ENCODE measurements at places on chromosomes 7 and 10.

GRCh38 chr7:101547916-101548661 lies 81.0 kb downstream of the MYL10 start:
- DNase-seq: no peak

- no peak for DNase-seq
These were observed 38.6 kb upstream of the NCAPG2 start for GRCh38 chr7:158743219-158743618.

- no peak for DNase-seq
These were observed 18.6 kb downstream of the BLNK start for GRCh38 chr10:96252730-96253129.

DNA sequence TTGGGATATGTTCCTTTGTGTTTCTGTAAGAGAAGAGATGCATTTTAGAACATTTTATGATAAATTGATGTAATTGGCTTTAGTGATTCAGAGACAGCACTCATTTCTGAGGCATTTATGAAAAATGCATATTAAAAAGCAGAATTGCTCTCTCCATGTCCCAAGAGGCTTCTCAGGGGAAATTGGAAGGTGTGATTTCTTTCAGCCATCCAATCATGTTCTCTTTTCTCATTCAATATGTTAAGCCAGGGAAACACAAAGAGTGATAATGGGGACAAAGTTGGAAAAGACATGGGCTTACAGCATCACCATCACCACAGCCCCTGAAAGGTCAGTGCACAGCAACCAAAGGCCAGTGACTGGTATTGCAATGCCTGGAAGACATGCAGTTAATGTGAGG lies 129.9 kb upstream of the COL1A2 start:
- DNase-seq: no peak

DNA sequence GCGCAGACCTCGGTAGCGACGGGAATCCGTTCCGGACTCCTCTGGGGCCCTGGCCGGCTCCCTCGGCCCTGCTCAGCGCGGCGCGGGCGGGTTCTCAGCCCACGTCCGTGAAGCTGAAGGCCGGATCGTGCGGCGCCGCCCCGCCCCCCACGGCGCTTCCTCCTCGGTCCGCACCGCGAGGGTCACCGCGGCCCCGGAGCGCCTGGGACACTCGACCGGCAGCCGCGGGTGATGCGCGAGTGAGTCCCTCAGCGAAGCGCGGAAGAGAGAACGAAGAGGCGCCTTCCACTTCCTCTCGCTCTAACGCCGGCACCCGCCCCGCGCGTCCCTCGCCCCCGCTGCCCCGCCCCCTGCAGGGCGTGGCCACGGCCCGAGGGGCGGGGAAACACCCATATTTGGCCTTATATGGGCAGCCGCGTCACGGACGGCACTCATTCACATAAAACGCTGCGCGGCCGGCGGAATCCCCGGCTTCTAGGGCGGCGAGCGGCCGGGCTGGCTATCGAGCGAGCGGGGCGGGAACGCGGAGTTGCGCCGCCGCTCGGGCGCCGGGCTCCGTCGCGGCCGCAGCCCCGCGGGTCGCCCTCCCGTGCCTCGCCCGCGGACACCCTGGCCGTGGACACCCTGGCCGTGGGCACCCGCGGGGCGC lies at the start of gene DUSP5:
Gene DUSP5, plus strand, starts transcription at position 470 of the 649 bp plus-strand sequence. CDS start 215 bp downstream, outside the sequence.
- DNase-seq: peak; percentile 82

DNA sequence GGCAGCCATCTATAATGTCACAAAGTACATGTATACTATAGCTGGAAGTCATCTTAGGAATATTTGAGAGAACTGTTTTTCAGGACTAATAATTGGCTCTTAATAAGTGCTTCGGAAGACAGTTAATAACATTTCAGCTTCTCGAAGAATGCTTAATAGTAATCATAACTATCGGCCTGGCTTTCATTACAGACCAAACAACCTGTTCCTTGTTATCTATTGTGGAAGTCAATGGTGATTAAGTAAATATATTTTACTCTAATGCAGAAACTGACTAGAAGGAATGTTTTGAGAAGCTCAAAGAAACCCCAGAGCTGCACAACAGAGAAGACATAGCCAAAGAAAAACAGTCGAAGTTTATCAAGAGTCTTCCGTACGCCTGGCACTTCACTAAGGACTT lies 106.8 kb upstream of the FAM133B start:
- DNase-seq: no peak

- DNase-seq: no peak
These were observed 63.5 kb upstream of the EGFR start for GRCh38 chr7:54955296-54955695.

DNA sequence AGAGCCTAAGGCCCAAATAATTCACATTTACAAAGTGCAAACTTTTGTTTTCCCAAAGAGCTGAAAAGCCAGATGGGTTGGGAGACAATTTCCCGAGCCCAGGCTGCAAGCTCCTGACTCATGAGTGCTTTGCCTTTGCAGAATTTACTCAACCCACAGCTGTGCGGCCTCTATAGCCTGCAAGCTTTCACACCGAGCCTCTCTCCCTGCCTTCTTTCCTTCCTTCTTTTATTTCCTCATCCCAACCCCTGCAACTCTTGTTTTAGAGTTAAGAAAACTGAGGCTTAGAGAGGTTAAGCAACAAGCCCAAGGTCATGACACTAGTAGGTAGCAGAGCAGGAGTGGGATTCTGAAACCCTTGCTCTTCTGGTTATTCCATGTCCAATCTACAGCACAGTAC lies 203.0 kb upstream of the GPR26 start:
- no peak for DNase-seq

GRCh38 chr10:86285136-86285790 lies 81.3 kb downstream of the GRID1 start:
- DNase-seq: no peak
